DMS 273 treated with DMSO at 0.1 percent for 48 hours (cell line): ENCODE measurements at places on chromosomes 6 and 20.

DNA sequence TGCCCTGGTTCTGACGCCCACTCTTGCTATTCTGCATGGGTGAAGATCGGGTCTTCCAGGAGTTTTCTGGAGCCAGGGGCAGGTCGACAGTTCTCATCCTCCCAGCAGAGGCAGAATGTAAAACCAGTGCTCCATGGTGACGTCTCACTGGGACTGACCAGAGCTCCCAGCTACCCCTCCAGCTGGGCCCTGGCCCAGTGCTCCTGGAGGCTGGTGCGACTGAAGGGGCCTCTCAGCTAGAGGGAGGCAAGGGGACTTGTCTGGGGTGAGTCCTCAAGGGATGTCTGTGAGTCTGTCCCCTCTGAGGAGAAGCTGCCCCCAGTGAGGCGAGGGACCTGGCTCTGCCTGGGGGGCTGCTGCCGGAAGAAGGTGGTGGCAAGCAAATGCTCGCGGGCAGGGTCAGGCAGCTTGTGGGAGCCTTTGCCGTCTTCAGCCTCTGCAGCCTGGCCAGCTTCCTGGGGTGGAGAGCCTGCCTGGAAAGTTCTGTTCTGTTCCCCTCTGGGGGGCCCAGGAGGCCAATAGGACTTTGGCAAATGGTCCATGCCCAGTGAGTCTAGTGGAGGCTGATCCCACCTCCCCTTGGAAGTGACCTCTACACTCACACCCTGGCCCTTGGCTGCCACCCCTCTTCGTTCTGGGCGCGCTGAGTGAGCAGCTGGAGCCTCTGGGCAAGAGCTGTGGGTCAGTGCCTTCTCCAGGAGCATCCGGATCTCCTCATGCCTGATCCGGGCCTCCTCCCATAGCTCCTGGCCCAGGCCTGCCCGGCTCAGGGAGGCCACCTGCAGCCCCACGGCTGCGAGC lies 47.5 kb downstream of the KIAA1755 start:
- no peak for DNase-seq

GRCh38 chr20:38302786-38303185 lies 1.2 kb upstream of the BPI start:
- no peak for DNase-seq

DNA sequence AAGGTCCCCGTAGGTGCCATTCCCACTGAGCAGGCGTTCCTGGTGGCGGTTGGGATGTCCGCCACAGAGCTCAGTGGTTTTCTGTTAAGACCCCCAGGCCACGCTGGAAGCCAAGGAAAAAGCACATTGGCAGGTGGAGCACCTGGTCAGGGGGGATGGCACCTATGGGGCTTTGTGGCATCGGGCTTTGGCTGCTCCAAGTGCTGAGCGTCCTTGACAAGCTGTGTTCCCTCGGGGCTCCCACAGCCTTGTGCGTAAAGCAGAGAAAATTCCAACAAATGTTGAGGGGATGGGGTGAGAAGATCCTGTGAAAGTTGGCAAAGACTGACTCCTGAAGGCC lies 135.4 kb downstream of the JPH2 start:
- DNase-seq = no peak

GRCh38 chr6:118708055-118708454 lies 56.7 kb upstream of the CEP85L start:
- no peak for DNase-seq

GRCh38 chr6:157139054-157139708 lies 184.1 kb downstream of the TMEM242 start:
- DNase-seq = no peak

DNA sequence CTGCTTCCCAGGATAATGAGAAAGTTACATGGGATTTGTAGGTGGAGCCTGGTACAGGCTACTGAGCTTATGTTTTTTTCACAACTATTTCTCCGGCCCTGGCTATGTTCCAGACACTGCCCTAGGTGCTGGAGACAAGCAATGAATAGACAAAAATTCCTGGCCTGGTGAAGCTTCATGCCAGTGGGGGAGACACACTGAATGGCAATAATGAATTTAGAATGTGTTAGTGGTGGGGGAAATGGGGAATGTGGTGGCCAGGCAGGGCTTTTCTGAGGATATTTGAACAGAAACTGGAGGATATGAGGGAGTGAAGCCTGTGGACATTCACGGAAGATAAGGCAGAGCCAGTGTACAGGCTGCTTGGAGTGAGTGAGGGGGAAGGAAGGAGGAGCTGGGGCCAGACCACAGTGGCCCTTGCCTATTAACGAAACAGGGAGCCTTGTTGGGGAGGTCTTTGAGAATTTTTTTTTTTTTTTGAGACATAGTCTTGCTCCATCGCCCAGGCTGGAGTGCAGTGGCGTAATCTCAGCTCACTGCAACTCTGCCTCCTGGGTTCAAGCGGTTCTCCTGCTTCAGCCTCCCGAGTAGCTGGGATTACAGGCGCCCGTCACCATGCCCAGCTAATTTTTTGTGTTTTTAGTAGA lies 6.6 kb downstream of the FOXS1 start:
- DNase-seq = no peak

GRCh38 chr6:25987845-25988244 lies 25.2 kb downstream of the TRIM38 start:
- no peak for DNase-seq

- DNase-seq = no peak
Measured at GRCh38 chr6:37125774-37126492, 44.0 kb upstream of the PIM1 start.

- no peak for DNase-seq
Measured at GRCh38 chr6:64590965-64591675, 955.5 kb downstream of the PHF3 start.

DNA sequence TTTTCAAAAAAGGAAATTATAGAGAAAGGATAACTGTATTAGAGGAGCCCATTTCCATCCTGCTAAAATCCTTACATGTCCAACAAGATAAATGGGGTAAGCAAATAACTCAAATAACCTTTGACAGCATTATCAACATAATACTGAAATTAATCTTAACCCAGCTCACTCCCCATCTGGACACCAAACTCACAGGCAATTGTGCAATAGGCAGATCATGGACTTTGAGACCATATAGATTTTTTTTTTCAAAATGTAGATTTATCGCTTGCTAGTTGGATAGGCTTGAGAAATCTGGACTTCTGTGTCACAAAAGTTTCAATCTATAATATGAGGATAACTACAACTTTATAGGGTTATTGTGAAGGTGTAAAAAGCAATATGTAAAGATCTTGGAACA lies 134.4 kb upstream of the ASCC3 start:
- DNase-seq = no peak

DNA sequence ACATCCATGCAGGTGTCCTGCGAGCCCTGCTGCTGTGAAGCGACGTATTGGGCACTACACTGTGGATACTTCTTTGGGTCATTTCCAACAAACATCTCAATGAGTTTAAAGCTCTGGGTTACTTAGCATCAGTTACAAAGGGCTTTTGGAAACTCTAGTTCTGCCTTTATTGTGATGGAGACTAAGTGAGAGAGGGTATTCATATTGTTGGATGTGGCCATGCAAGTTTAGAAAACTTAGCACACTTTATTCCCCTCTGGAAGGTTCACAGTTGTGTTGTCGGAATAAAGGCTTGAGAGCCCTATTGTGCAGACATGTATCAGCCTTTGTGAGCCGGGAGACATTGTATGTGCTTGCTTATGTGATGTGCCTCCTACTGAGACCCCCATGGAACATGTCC lies 22.1 kb downstream of the DUSP22 start:
- DNase-seq = no peak

GRCh38 chr20:35370751-35371150 lies 41.0 kb downstream of the UQCC1 start:
- DNase-seq = no peak
